ENCODE measurements at places on chromosomes 12 and 14.
A peak's percentile ranks its signal among the peaks of the same experiment; 100 is the strongest.

- DNase-seq = no peak
These were observed 127.1 kb downstream of the TMEM30B start for GRCh38 chr14:61153914-61154545.

GRCh38 chr14:33254342-33254741, 315.7 kb downstream of the NPAS3 start:
- no peak for DNase-seq

DNA sequence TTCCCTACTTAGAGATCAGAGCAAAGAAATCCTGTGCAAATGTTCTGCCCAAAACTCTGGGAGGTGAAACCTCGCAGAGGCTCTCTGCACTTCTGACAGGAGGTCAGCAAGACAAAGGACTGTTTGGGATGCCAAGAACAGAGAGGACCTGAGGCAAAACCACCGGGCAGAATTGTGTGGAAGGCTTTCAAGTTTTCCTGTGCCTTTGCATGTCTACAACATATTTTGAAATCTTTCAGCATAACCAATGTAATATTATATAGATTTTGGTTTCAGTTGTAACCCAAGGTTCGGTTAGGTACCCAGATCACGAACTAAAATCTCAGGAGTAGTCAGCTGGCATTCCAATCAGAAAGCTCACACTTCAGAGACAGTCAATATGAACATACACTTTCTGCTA, 99.4 kb upstream of the PLEKHA5 start:
- no peak for DNase-seq

- DNase-seq = no peak
These were observed 469.8 kb downstream of the BCAT1 start for GRCh38 chr12:24479131-24479530.

GRCh38 chr12:92551853-92552397, 150.9 kb upstream of the PLEKHG7 start:
- DNase-seq = peak; percentile 13

GRCh38 chr14:81023095-81023710, 67.8 kb downstream of the TSHR start:
- no peak for DNase-seq

DNA sequence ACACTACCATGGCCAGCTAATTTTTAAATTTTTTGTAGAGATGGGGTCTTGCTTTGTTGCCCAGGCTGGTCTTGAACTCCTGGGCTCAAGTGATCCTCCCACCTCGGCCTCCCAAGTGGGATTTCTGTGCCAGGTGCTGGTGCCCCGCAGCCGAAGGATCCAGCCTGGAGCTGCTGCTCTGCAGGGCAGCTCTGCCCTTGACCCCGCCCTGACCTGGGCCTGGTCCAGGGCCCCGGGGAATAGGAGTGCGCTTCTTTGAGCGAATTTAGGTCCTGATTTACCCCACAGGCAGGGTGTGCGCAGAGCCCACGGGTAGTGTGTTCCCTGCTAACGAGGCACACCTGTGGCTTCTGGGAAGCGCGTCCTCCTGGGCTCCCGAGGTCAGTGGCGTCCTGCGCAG, 15.2 kb downstream of the ACADS start:
- DNase-seq = no peak

GRCh38 chr12:113515082-113515856, 43.6 kb upstream of the LHX5 start:
- no peak for DNase-seq

DNA sequence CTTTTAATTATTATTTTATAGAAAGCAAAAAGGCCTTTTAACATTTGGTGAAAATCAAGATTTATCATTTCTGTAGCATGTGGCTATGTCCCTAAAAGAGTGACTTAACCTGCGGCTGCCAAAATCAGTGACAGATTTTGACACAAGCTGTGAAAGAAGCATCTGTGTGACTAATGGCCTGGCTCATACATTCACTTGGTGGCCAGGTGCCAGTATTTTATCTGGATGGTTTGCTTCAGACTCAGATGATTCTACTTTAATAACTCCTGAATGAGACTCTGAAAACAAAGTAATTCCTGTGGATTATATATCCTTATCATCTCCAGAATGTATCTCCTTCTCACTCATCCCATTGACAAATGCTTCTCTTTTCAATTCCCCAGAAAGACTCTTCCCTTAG, 103.0 kb downstream of the FSCB start:
- DNase-seq = peak; percentile 36

GRCh38 chr14:34348592-34348991, 113.4 kb downstream of the SPTSSA start:
- DNase-seq = no peak

GRCh38 chr12:68480526-68480925, 130.2 kb upstream of the RAP1B start:
- no peak for DNase-seq

Measured in cardiac muscle cell (in vitro differentiated cells and primary cell).